Right kidney (tissue), 9 donors: ENCODE measurements at places on chromosomes 16 and 17.

GRCh38 chr17:8338753-8339140 is 893 bp upstream of the ODF4 start:
- DNase-seq: no peak

GRCh38 chr16:13791095-13791494 is 128.9 kb upstream of the ERCC4 start:
- no peak for DNase-seq

GRCh38 chr17:37405955-37406634 is 541 bp downstream of the ACACA start:
- DNase-seq: no peak

GRCh38 chr17:14303343-14304221 is 2.7 kb downstream of the HS3ST3B1 start:
- DNase-seq: peak; percentile 77

DNA sequence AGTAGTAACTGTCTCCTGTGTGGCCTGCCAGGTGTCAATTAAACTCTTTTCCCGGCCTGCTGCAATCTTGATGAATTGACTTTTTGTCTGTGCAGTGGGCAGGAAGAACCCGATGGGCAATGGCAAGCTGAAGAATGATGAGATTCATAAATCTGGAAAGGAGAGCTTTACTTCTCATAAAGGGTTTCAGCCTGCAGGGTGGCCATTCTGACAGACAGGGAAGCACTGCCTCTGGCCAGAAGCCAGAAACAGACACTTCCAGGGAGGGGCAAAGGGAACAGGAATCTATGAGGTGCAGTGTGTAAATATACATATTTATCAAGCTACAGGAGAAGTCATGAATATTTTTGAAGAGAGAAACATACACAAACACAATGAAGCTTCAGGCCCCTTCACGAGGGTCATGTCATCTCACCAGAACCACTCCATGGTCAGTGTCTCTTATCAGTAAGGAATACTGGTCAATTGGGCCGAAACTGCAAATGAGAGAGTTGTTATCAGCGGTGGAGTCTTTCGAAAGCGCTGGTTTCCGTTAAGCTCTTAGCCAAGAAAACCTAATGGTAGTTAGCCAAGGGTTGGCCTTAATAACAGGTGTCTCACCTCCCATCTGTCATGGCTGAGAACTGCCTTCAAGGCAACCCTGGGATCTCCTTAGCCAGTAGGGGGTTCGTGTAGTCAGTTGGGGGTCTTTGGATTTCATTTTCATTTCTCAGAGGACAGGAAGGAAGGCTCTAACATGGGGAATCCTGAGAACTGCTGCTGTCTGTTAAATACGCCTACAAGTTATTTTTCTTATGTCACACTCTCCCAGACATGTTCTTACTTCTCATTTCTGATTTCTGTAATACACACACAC is 1.2 kb upstream of the NARF start:
- DNase-seq: no peak
